Germinal center (tissue), 1 donor: ENCODE measurements at places on chromosomes 4 and X.
A peak's percentile ranks its signal among the peaks of the same experiment; 100 is the strongest.

DNA sequence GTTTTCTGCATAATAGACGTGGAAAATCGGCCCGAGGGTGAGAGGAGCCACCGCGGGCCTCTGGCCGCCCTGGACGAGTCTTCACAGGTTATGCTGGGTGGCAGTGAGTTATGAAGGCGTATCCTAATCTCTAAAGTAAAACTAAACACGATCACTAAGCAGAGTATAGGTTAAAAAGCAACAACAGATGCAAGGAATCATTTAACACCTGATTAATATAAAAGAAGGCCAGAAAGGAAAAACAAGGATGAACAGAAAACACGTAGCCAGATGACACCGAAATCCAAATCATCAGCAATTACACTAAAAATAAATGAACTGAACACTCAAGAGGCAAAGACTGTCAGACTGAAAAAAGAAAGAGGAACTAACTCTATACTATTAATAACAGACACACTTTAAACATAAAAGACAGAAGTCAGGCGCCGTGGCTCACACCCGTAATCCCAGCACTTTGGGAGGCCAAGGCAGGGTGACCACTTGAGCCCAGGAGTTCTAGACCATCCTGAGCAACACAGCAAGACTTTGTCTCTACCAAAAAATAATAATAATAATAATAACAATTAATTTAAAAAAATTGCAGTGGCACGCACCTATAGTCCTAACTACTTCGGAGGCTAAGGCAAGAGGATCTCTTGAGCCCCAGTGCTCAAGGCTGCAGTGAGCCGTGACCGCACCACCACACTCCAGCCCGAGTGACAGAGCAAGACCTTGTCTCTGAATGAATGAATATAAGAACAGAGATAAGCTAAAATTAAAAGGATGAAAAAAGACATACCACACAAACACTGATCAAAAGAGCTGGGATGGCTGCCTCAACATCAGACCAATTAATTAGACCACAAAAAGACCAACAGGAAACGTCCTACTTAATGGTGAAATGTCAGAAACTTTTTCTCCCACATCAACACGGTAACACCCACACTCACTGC is 30.0 kb downstream of the CTBP1 start:
- DNase-seq = peak; percentile 67

- peak; percentile 14 for DNase-seq
These were observed 11.7 kb upstream of the GAGE10 start for GRCh38 chrX:49291615-49292337.

GRCh38 chrX:16966752-16967448 is 20.4 kb downstream of the REPS2 start:
- DNase-seq = no peak

DNA sequence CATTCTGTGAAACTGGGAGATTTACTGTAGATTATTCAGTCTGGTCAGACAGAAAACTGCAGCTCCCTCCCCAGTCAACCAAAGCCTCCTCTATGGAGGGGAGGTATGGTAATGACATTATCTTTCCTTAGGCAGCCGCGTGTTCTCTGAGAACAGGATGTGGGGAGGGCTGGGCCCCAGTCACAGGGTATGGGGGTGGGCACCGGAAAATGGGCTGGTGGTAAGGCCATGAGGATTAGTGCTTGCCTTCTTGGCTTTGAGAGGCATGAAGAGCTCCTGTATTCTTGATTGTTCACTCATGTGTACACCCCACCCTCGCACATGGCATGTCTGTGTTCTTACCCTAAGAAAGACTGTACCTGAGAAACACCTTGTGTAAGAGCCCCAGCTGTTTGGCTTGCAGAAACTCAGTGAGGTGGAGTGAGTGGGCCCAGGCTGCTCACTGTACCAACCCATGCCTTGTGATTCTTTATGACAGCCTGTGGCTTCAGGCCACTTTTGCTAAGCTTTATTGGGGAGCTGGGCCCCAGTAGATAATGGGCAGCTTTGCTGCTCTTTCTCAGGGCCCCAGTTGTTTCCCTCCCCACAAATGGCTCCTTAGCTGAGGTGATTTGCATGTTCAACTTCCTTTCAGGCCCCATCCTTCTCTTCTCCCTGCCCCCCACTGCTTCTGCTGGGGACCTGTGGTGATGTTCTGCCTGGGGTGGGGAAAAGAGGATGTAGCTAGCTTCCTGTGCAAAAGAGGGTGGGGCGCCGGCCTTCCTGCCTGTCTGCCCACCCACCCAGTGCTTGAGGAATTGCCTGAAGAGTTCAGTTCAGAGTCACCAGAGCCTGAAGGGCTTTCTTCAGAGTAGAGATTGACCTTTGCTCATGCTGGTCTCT is 30.7 kb downstream of the MSN start:
- DNase-seq = peak; percentile 42

GRCh38 chr4:180356766-180357165 is 1886.4 kb upstream of the TENM3 start:
- no peak for DNase-seq

GRCh38 chr4:83850435-83850834 is 314.5 kb downstream of the GPAT3 start:
- no peak for DNase-seq

DNA sequence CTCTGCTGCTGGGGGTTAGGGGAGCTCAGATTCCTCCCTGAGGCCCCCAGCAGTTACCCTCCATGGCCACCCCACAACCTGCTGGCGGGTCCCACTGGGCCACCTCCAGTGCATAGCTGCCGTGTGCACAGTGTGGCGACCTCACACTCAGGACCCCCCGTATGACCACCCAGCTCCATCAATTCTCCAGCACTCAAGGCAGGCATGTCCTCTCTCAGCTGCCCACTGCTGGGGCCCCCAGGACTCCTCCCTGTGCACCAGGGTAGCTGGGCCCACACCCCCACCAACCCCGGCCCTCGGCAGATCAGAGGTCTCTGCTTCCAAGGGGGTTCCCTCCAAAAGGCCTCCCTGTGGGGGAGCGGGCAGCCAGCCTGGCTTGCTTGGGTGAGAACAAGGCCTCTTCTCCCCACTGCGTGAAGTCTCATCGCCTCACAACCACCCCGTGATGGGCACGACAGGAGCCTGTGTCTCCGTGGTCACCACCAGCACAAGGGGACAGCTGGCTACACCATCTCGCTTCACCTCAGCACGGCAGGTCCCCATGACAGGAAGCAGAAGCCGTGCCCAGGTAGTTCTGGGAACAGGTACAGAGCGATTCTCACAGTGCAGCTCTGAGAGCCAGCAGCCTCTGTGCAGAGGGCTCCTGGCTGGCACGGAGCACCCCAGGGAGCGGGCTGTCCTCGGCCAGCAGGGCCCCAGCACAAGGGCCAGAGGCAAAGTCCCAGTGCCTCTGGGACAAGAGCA is 4.6 kb upstream of the HAUS3 start:
- no peak for DNase-seq

- no peak for DNase-seq
These were observed 170.2 kb downstream of the APBB2 start for GRCh38 chr4:41044165-41044564.

DNA sequence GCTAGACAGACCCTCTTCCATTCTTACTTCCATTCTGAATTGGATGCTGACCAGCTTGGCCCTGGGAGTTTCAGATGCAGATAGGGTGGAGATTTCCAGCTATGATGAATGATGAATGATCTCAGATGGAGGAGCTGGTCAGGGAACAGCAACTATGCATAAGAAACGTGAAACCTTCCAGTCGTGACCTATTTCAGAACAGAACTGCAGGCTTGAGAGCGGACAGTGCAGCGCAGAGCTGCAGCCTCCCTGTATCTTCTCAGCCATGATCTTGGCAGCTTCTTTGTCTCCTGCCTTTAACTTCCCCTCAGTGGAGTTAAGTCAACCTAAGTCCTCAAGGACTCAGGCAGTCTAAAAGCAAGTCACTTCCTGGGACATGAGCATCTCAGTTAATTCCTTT is 43.3 kb upstream of the HAND2 start:
- no peak for DNase-seq
